Activated CD8-positive, alpha-beta memory T cell treated with anti-CD3 and anti-CD28 coated beads, Interleukin-2, amount 10 ng/mL, durations not matched to agents 7 days and 5 days (primary cell): ENCODE measurements at places on chromosomes 7 and 10. TPM values are rescaled to one million over a fixed set of nuclear protein-coding genes. Genes with fewer than 3 reads are reported as not detected.

The HERPUD2 gene
- 47.0 TPM for total RNA-seq

The DUS4L gene
- total RNA-seq, result 10.2 TPM

The TLX1 gene
- total RNA-seq, result not detected

The PCDH15 gene
- not detected for total RNA-seq

The SHTN1 gene
- not detected for total RNA-seq

The MIOS gene
- 28.9 TPM for total RNA-seq

DNA sequence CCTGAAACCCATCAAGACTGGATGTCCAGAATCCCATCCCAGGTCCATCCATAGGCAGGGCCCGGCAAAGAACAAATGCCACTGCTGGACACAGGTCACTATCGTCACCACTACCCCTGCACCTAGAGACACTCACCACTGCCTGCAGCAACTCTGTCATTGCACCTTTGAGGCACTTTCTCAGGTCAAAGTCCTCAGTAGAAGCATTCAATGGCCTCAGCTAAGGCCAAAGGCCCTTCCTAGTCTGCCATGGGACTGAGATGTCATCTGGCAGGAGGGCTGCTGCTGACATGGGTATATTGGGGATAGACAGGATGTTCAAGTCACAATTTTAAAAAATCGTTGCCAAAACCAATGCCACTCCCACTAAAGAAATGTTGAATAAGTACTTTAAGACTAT, 58.7 kb downstream of the GPAM start:
- H3K36me3 ChIP-seq, result no peaks in the 10 kb centered on the region
- H3K4me1 ChIP-seq, result no peaks in the 10 kb centered on the region
- DNase-seq, result no peak
- H3K27ac ChIP-seq, result no peak overlapping the region

- no peaks in the 10 kb centered on the region for H3K4me1 ChIP-seq
- no peak overlapping the region for H3K4me3 ChIP-seq
- no peaks in the 10 kb centered on the region for H3K36me3 ChIP-seq
- DNase-seq, result no peak
- peaks cover 26% of the 10 kb centered on the region for H3K27me3 ChIP-seq
These were observed 67.8 kb downstream of the EBF3 start for GRCh38 chr10:129896136-129896859.

GRCh38 chr10:121732656-121733445, 134.6 kb upstream of the FGFR2 start:
- H3K36me3 ChIP-seq, result no peaks in the 10 kb centered on the region
- peaks cover 35% of the 10 kb centered on the region for H3K27me3 ChIP-seq
- no peak overlapping the region for H3K4me3 ChIP-seq
- peaks cover 2% of the 10 kb centered on the region for H3K4me1 ChIP-seq

DNA sequence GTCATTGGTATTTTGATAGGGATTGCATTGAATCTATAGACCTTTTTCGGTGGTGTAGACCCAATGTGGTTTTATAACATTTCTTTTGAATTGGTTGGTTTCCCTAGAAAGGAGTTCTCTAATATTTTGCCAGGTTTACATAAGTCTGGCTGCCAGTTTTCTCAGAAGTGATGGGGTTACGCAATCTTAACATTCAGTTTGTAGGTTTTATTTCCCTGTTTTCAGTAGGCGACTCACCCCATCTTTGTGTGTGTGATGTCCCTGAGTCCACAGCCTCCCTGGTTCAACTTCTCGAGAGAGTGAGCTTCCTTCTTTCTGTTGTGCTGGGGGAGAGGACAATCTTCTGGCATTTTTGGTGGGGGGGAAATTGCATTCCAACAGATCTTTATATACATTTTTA, 9.6 kb upstream of the KIF5B start:
- no peak overlapping the region for H3K4me3 ChIP-seq
- no peaks in the 10 kb centered on the region for H3K4me1 ChIP-seq
- no peak for DNase-seq
- no peaks in the 10 kb centered on the region for H3K36me3 ChIP-seq

DNA sequence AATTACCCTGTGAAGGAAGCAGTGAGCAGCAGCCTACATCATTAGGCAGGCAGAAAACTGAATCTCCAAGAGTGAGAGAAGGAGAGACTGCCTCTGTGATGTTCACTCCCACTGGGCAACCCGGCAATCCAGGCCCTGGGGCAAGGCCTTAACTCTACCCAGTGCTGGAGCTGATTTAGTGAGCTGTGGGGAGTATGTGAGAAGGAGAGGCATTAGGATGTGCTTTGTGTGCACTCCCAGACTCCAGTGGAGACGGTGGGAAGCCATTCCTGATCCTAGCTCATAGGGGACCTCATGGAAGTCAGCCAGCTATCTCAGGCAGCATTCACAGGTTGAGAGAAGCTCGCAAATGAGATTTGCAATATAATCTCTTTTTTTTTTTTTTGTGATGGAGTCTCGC, 41.1 kb upstream of the CDK13 start:
- no peak overlapping the region for H3K27ac ChIP-seq
- H3K4me3 ChIP-seq, result no peak overlapping the region
- no peaks in the 10 kb centered on the region for H3K27me3 ChIP-seq
- H3K36me3 ChIP-seq, result peaks cover 3% of the 10 kb centered on the region

GRCh38 chr7:36304099-36304425, 85.6 kb upstream of the ANLN start:
- DNase-seq, result no peak
- no peak overlapping the region for H3K4me3 ChIP-seq
- no peak overlapping the region for H3K27ac ChIP-seq
- H3K4me1 ChIP-seq, result no peaks in the 10 kb centered on the region

DNA sequence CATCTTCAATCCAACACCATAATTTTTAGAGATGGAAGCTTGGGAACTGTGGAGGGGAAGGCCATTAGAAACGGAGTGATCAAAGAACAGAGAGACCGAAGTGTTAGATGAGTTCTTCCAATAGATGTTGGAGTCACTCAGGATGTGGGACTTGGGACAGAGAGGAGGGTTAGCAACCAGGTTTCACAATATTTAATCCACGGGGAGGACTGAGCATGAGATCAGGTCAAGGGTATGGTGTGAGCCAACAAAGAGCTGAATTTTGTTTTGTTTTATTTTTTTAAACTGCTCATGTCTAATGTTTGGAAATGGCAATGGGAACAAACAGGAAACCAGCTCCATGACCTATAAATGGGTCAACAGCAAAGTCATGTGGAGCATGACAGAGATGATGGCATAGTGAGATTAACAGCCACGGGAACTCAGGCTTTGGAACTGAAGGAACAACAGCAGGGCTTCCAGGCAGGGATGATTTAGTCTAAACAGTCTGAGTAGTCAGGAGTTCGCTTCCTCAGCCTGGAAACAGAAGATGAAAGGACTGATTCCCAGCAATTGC, 38.9 kb upstream of the AMPH start:
- no peaks in the 10 kb centered on the region for H3K4me1 ChIP-seq
- no peak overlapping the region for H3K27ac ChIP-seq

DNA sequence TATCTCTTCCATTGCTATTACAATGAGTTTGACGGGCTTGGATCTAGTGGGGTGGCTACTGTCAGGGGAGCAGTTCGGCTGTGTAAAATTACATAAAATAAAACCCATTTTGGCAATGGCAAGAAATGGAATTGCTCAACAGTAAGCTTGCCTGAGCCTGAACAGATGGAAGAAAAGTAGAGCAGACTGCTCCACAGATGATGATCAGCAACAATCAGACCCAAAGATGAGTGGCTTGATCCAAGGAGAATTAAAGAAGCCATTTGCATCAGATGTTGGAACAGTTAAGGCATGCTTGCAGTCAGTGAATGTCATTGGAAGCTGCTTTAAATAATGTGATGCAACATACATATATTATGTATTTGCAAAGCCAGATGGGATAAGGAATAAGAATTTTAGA, 256.6 kb upstream of the SMIM30 start:
- H3K27ac ChIP-seq, result no peak overlapping the region
- H3K27me3 ChIP-seq, result no peaks in the 10 kb centered on the region
- no peaks in the 10 kb centered on the region for H3K4me1 ChIP-seq
- DNase-seq, result no peak

DNA sequence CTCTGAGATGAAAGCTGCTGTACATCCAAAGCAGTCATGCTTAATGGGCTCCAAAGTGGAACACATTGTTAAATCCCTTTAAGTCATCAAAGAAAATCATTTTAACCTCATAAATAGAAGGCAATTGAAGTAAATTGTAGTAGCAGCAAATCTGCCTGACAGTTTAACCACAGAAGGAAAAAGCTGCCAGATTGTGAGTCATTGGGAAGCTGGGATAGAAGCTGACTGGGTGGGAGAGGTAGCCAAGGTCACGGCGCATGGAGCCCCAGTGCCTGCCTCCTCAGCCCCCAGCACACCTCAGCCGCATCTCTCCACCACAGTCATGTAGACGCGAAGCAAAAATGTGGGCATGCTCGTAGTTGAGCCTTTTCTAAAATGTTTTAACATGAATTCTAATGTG, 44.0 kb downstream of the TARP start:
- H3K4me3 ChIP-seq, result no peak overlapping the region
- no peaks in the 10 kb centered on the region for H3K27me3 ChIP-seq
- H3K27ac ChIP-seq, result peak overlapping the region; percentile 70
- DNase-seq, result no peak

DNA sequence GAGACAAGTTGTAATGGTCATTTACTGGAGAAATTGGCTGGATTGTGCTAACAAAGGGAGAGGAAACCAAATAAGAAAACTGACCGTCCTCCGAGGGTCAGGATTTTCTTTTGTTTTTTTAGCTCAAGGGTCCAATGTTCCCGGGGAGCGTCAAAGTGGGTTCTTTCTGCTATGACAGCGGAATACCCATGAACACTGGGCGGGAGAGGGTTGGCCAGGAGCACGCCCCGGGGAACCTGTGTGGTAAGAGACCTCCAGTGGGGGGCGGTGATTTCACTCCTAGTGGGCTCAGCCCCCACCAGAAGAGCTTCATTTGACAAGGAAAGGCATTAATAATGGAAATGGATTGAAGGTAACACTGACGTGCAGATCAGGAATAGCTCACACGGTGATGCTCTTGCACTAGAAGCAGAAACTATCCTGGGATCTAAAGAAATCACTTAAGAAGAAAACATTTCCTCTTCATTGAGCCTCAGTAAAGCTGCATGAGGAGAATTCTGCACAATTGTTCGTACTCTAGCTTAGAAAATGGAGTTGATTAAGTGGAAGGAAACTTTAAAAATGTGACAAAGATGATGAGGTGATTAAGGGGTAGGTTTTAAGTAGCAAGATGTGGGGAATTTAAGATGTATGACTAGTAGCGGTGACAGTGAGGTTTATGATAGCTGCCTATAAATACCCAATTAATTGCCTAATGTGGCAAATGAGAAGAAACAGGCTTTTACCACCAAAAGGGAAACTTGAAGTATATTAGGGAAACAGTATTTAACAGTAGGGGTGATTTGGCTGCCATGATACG, 627.2 kb downstream of the SUGCT start:
- DNase-seq, result no peak
- H3K27ac ChIP-seq, result no peak overlapping the region
- H3K36me3 ChIP-seq, result no peaks in the 10 kb centered on the region
- peaks cover 1% of the 10 kb centered on the region for H3K4me1 ChIP-seq
- no peak overlapping the region for H3K4me3 ChIP-seq
- no peaks in the 10 kb centered on the region for H3K27me3 ChIP-seq

DNA sequence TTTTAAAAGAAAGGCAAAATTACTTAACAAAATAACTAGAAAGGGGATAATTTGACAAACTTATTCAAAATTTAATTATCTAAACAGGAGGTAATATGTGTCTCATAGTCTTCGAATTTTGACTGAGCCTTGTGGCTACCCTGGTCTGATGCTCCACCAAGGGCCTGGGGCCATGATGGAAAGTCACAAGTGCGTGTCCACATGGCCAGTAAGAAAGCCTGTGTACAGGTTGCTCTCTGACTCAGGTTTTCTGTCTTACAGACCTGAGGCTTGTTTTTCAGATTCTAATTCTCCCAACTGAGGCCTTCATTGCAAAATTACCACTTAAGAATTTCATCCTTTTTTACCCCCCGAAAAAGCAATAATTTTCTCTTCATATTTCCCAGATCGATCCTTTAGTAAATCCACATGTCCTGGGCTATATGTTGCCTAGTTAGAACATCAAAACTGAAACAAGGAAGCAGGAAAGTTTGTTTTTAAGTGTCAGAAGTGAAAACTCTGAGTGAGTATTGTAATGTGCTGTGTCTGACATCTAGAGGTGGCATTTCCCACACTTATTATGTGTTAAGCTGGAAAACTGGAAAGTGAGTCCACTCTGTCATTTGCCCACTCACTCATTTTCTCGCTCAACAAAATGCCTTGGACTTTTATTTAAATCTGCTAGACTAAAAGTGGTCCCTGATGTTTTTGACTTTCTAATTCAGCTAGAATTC, 10.0 kb downstream of the CYP3A43 start:
- peaks cover 28% of the 10 kb centered on the region for H3K27me3 ChIP-seq
- H3K27ac ChIP-seq, result no peak overlapping the region

DNA sequence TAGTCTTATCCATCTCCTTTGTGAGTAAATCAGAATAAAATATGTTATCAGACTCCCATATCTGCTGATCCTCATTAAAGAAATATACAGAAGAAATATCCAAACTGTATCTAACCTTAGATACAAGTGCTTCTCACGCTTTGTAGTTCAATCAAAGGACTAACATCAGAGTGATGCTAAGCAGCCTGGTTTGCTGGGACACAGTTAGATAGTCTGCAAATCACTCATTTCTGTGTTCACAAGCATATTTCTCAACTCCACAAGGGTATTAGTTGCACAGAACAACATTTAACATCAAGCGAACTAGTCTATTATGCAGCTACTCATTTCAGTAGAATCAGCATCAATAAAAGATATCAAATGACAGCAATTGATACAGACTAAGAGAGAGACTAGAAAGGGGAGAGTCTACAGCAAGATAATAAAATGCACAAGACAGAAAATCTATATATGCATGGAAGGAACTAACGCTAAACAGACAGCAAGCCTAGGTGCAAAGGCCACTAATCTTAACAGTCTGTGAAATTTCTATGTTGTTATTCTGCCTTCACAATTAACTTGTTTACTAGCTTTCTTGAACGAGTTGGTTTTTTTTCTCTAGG, 30.0 kb downstream of the DNAJC12 start:
- peaks cover 31% of the 10 kb centered on the region for H3K36me3 ChIP-seq
- H3K4me1 ChIP-seq, result peaks cover 21% of the 10 kb centered on the region
- no peak for DNase-seq
- no peaks in the 10 kb centered on the region for H3K27me3 ChIP-seq
- no peak overlapping the region for H3K4me3 ChIP-seq

DNA sequence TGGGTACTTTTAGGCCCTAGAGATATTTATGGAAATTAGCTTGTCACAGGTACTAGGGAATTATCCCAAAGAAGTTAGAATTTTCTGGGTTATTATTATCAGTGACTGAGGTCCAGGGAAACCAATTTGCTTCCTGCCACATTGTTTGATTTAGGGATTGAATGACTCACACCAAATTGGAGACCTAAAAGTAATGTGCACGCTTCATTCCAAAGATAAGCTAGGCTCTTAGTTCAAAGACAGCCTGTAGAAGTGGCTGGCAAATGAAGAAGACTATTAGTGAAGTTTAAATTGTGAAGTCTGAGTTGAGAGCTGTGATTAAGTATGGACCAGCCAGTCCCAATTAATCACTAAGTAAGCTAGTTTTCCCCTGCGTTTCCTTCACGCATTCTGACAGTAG, 188.1 kb upstream of the MYO3A start:
- no peak overlapping the region for H3K4me3 ChIP-seq
- no peaks in the 10 kb centered on the region for H3K36me3 ChIP-seq
- no peak for DNase-seq

GRCh38 chr7:80581486-80582260, 56.8 kb upstream of the CD36 start:
- H3K27ac ChIP-seq, result no peak overlapping the region
- H3K36me3 ChIP-seq, result no peaks in the 10 kb centered on the region
- H3K27me3 ChIP-seq, result no peaks in the 10 kb centered on the region
- no peak for DNase-seq
- H3K4me3 ChIP-seq, result no peak overlapping the region

- no peak overlapping the region for H3K27ac ChIP-seq
- no peaks in the 10 kb centered on the region for H3K36me3 ChIP-seq
- H3K27me3 ChIP-seq, result peaks cover 31% of the 10 kb centered on the region
- H3K4me3 ChIP-seq, result no peak overlapping the region
These were observed 61.3 kb downstream of the PRLHR start for GRCh38 chr10:118534136-118534535.
